Suprapubic skin (tissue), 4 donors: ENCODE measurements at places on chromosomes 5 and 9. TPM values are rescaled to one million over a fixed set of nuclear protein-coding genes. Genes with fewer than 3 reads are reported as not detected.

The BTNL3 gene
- total RNA-seq = not detected

The GPR150 gene
- total RNA-seq = not detected

The LHX3 gene
- total RNA-seq = not detected

The DMRTA1 gene
- 0.32 TPM for total RNA-seq

The C9 gene
- total RNA-seq = not detected

The CAMK4 gene
- 0.21 TPM for total RNA-seq
